ENCODE measurements at places on chromosomes 3 and 15.

GRCh38 chr3:71703797-71704196 lies 21.4 kb downstream of the EIF4E3 start:
- DNase-seq = no peak

DNA sequence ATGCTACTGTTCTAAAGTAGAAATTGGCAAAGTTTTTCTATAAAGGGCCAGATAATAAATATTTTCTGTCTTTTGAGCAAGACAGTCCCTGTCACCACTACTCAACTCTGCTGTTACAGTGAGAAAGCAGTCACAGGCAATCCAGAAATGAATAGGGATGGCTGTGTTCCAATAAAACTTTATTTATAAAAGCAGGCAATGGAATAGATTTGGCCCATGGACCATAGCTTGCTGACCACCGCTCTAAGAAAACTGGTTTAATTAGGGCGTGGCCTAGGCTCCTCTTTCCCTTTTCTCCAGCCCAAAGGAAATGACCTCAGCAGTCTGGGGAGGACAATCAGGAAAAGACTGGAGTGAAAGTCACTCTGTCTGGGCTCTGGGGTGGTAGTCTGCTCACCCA lies 183.8 kb downstream of the MEGF11 start:
- DNase-seq = peak; percentile 10

GRCh38 chr3:74614107-74614967 lies at the start of gene CNTN3:
Gene CNTN3, minus strand, starts transcription at chr3:74614659. Its CDS starts 93,547 bp downstream, at chr3:74521112.
- DNase-seq = peak; percentile 59

GRCh38 chr15:92025706-92026270 lies 172.3 kb downstream of the SLCO3A1 start:
- no peak for DNase-seq

- peak; percentile 98 for DNase-seq
Measured at GRCh38 chr3:42025370-42026138, 63.7 kb upstream of the ULK4 start.

DNA sequence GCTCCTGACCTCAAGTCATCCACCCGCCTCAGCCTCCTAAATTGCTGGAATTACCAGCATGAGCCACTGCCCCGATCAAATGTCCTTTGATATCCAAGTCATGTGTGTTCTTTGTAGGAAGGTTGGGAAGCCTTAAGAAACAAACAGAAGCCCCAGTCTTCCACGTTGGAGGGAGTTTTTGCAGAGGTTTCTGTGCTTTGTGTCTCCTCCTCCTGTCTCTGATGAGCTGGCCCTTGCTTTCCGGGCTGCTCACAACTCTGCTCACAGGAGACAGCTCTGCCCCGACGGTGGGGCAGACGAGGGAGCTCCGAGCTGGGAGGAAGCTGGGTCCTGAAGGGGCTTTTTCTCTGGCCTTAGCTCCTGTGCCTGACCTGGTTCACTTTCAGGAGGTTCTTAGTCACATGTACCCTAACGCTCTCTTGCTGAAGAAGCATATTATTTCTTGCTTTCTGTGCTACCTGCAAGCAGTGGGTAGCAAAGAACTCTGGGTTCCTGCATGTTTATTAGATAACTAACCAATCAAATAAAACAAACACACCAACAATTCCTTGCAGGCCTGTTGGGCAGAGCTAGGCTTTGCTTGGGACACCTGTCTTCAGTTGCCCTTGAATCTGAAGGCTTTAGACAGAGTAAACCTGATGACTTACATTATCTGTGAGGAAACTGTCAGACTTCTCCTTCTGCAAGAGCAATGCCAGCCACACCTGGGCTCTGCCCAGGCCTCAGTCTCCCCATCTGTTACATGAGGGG lies 52.6 kb upstream of the SMAD6 start:
- no peak for DNase-seq

DNA sequence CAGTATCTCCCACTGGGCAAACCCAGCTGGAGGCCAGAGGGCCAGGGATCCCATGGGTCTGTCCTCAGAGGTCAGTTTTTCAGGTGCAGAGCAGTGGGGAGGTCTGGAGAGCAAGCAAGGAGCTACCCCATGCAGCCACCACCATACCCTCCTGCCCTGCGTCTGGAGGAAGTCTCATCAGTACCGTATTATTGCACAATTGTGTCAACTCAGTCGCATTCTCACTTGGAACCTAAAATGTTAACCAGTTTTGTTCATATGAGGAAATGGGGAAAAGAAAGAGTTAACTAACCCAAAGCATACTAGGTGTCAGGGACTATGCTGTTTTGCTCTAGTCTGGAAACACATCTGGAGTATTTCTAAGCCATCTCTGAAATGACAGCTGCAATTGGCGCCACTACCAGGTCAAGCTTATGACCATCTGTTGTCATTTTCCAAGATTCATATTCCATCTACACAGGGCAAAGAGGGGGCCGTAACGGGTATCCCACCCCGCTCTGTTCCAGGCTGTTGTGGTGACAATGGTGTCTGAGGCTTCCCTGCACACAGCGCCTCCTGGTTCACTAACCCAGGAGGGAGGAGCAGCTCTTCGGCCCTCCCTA lies 16.9 kb upstream of the APBA2 start:
- DNase-seq = no peak

- no peak for DNase-seq
Measured at GRCh38 chr3:16885593-16886302, 993 bp downstream of the PLCL2 start.

GRCh38 chr3:189863031-189863430 lies 231.8 kb downstream of the TP63 start:
- DNase-seq = no peak

GRCh38 chr3:127119693-127120464 lies 73.1 kb upstream of the PRR23E start:
- DNase-seq = no peak

DNA sequence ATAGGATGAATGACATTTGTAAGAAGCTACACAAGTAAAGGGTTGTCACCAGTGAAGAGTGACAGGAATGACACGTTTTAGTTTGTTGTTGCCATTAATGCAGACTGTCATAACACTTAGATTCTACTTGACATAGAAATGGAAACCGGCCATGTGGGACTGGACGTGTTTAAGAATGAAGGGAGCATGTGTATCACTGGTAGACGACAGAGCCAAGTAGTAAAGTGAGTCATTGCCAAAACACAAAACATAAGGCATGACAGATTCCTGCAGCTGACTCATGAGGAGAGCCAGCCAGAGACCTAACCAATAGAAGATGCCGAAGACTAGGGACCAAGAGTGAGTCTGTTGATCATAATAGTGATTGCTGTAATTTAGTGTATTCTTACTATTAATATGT lies 106.2 kb upstream of the PLAAT1 start:
- no peak for DNase-seq

GRCh38 chr3:26106228-26106627 lies 316.3 kb downstream of the OXSM start:
- no peak for DNase-seq

GRCh38 chr3:114983248-114983647 lies 163.8 kb downstream of the ZBTB20 start:
- no peak for DNase-seq

DNA sequence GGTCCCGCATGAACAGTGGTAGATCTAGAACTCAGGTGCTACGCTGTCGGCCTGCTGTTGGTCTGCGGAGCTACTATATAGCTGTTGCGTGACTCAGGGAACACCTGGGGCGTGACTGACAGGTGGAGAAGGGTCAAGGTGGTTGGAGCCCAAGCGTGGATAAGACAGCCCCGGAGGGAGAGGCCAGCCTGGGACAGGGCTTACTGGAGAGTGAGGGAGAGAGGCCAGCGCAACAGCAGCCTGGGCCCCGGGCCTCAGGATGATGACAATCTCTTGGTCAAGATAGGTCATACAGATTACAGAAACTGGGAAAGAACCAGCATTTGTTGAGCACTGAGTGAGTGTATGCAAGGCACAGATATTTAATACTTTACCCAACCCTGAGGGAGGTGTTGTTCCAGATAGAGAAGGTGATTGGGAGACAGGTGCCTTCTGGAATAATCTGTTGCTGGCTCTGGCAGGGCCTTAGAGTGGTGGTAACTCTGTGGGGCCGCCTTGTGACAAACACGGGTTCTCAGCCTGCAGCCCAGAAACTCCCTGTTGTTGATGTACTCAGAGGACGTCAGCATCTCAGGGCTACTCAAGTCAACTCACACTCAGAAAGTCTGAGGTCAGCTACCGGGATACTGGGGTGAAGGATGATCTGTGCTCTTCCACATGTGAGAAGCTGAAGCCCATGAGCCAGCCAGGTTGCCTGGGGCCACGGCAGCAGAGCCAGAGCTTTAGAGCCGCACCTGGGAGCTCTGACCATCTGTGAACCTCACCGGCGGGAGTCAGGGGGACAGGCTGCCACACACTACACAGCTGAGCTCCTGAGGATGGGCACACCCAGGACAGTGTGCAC lies 265.4 kb upstream of the HES1 start:
- no peak for DNase-seq

GRCh38 chr15:40613080-40613479 lies 19.0 kb downstream of the KNL1 start:
- no peak for DNase-seq

GRCh38 chr3:155270063-155270462 lies 23.4 kb downstream of the STRIT1 start:
- no peak for DNase-seq

DNA sequence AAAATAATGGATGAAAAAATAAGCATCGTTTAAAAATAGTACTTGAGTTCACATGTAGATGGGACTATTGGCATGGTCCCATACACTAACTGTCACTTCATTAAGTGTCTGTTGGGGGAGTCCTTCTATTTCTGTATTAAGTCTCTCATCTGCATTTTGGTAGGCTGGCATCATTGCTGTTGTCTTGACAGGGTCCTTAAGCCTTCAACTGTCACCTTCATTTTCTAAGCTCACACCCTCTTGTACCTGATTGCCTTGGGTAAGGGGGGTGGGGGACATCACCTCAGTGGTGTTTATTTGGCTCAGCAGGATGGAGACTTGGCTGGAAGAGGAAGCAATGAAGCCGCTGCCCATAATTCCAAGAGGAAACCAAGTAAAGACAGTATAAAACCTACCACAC lies 202.0 kb upstream of the VEPH1 start:
- DNase-seq = no peak

DNA sequence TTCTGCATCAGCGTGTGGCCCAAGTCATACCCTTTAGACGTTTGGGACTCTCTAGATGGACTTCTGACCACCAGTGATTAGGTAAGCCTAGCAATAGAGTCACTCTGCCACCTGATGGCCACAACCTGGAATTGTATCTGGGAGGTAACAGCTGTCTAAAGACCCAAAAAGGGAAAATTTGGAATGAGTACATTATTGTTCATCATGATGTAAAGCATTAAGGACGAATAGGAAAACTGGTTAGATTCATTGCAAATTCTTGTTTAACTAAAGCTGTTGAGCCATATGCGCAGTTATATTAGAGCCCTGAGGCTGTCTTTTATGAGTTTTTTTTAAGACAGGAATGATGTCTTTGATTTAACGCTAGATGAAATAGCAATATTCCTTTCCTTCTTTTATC lies 63.6 kb downstream of the FAM81A start:
- DNase-seq = no peak

GRCh38 chr15:91407269-91407889 lies 307.3 kb downstream of the SV2B start:
- no peak for DNase-seq

DNA sequence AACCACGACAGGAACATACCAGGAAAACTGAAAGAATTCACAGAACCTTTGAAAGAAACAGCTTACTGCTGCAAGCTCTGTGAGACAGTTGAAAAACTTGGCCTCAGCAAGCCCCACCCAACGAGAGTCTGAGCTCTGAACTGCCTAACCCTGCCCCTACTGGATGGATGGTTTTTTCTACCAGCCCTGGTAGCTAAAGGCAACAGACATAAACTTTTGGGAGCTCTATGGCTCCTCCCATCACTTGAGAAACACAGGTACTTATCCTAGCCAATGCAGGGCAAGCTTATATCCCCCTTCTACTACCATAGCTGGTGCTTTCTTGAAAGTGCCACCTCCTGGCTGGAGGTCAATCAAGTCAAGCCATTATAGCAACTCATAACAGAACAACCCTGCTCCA lies 471.8 kb downstream of the GRM7 start:
- no peak for DNase-seq

- no peak for DNase-seq
Measured at GRCh38 chr3:28615071-28615470, 266.4 kb upstream of the AZI2 start.

DNA sequence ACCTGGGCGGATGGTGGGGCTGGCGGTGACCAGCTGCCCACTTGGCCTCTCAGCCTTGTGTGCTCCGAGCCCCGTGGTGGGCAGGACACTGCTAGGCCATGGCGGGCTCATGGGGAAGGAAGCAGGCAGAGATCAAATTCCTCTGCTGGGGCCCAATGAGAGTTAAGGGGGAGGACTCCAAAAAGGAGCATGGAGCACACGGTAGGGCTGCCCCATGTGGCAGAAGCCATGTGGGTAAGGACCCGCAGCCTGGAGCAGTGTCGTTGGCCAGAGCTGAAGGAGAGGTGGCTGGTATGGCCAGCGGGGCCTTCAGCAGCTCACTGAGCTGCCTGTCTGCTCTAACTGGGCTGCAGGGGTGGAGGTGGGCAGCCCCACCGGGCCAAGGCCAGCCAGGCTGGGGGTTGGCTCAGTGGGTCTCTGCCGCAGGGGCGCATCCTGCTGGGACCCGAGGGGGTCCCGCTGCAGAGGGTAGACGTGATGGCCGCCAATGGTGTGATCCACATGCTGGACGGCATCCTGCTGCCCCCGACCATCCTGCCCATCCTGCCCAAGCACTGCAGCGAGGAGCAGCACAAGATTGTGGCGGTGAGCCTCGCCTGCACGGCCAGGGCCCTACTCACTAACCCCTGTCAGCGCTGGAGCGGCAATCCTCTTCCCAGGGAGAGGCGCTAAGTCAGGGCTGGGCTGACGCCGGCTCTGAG lies 11.3 kb downstream of the STAB1 start:
- DNase-seq = no peak

DNA sequence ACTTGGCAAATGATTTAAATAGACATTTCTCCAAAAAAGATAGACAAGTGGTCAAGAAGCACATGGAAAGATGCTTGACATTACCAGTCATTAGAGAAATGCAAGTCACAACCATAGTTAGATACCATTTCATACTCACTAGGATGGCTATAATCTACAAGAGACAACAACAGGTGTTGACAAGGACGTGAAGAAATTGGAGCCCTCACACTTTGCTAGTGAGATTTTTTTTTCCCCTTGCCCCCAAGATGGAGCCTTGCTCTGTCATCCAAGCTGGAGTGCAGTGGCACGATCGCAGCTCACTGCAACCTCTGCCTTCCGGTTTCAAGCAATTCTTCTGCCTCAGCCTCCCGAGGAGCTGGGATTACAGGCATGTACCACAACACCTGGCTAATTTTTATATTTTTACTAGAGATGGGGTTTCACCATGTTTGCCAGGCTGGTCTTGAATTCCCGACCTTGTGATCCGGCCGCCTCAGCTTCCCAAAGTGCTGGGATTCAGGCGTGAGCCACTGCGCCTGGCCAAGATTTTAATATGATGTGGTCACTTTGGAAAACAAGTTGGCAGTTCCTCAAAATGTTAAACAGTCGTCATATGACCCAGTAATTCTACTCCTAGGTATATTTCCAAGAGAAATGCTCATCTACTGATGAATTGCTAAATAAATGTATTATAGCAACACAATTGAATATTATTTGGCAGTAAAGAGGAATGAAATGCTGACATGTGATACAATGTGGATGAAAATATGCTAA lies 103.3 kb downstream of the ATG7 start:
- DNase-seq = no peak

All from sigmoid colon (tissue), 7 donors.